ENCODE measurements at places on chromosomes 1 and 21.

DNA sequence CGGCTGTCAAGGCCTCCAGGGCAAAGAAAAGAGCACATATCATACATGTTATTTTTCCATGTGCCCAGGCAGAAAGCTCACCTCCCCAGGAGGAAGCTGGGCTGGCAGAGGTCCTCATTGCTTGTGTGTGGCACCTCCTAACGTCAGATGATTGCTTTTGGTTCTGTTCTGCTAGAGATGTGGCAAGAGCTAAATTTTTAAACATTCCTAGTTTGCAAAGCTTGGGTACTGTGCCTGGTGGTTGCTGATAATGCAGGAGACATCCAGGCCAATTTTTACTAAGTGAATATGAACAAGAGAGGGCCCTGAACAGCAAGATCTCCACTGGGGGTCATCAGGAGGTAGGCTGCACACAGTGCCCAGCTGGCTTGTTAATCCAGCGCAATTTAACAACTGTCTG, 93.9 kb downstream of the TBX19 start:
- DNase-seq: no peak

GRCh38 chr1:111559736-111560279, 56.4 kb upstream of the ADORA3 start:
- no peak for DNase-seq

DNA sequence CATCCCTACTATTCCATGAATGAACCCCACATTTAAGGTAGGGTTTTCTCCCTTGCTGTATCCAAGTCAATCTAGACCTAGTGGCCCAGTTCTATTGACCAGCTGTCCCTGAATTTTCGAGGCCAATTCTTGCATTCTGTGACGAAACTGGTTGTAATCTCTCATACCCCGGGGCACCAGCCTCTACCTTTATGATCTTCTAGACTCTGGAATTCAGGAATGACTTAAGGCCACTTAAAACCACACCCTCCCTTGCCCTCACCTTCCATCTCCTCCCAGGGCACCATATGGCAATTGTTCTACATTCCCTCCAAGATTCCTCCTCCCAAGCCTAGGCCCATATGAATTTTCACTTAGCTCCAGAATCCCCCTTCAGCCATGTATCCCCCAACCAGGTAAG, 48.9 kb downstream of the RHOU start:
- DNase-seq: no peak

DNA sequence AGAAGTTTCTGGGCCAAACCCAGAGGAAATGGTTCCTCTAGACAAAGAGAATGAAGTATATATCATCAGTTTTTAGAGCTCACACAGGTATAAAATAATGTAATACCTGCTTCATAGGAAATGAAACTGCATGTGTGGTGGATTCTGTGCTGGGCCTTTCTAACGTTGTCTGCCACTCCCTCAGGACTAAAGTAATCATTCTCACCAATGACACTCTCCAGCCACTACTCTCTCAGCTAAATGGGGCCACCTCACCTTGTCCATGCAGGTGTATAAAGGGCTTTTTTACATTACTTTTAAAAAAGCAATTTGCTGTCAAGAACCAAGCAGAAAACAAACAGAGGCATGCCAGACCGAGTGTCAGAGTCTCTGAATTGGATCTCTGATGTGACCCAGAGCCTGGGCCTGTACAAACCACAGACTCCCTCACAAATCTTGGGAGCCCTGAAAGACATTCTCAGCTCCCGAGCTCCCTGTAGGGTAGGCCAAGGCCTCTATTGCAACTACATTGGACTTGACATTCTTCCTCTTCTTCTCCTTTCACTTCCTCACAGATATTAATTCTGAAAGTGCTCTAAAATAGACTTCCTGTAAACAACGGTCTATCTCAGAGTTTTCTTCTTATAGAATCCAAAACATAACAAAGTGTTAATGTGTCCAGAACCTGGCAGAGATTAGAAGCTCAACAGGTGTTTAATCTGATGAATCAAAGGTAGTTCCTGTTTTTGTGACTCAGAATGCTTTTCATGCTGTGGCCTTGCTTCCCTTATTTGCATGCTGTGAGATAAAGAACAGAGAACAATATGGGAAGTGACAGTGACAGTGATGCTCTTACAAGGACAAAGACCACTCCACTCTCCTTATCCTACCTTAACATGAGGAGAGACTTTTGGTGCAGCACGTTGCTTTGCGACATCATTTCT, 8.6 kb downstream of the AIM2 start:
- DNase-seq: no peak

- no peak for DNase-seq
Observed at GRCh38 chr1:226702318-226702956, 36.6 kb downstream of the ITPKB start.

DNA sequence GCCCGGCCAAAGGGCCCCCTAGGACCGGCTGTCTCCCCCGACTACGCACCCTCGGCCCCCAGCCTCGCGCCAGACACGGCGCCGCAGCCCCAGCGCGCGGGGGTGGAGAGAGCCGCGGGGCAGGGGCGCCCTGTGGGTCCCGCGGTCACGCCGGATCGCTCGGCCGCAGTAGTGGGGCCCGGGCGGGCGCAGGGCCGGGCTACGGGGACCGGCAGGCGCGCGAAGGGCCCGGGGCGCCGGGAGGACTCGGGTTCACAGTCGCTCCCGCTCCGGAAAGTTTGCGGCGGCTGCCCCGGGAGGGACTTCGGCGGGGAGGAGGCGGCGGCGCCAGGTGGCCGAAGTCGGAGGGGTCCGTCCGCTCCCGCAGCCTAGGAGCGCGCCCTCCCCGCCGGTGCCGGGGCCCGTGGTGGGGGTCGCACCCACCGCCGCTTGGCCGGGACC, 7.1 kb upstream of the ZNF669 start:
- no peak for DNase-seq

DNA sequence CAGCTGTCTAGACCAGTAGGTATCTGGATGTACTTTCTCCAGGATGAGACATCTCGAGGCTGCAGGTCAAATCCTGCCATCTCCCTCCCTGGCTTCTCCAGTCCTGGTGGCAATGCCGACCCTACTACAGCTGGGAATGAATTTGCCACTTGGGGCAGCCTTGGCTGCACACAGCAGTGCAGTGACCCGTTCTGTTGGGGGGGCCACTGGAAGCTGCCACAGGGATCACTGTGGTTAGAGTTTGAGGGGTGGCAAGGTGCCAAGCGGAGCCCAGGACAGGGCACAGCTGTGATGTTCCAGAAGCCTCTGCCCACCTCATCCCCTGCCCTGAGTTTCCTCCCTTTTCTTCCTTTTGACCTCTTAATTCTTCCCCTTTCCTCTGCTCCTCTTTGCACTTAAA, 17.1 kb downstream of the COL6A2 start:
- no peak for DNase-seq

DNA sequence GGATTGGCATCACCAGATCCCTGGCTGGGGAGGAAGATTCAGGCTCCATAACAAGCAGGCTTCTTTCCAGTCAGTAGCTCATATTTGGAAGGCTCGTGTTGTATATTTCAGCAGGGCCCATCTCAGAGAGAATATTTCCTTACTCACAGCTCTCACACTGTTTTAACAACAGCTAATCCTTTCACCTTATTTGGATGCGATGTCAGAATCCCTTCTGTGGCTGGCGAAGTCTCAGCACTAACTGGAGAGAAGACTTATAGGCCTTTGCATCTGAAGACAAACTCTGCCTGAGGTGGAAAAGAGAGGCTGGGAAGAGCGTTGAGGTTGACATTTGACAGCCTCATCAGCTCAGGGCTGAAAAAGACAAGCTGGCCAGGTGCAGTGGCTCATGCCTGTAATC, 47.2 kb upstream of the CAPZB start:
- DNase-seq: no peak

- DNase-seq: no peak
Observed at GRCh38 chr1:167707942-167708341, 13.8 kb upstream of the MPZL1 start.

GRCh38 chr1:33334081-33334552, 13.2 kb upstream of the A3GALT2 start:
- no peak for DNase-seq

- peak; percentile 38 for DNase-seq
Observed at GRCh38 chr1:73998348-73998959, 199.5 kb downstream of the LRRIQ3 start.

DNA sequence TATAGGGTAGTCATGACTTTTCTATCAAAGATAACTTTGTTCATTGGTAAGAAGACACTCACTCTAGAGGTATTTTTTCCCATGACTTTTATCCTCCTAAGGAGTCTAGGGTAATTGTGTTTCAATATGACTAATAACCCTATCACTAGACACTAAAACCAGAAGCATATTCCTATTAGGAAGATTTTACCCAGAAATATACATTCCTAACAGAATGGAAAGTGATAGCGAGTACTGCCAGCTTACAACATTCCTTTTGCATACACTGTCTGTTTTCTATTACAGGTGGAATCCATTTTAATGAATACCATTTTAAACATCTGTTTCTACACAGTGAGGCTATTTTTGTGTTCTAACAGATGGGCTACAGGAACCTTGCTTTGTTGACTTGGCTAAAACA, 31.4 kb upstream of the C1orf185 start:
- peak; percentile 15 for DNase-seq

DNA sequence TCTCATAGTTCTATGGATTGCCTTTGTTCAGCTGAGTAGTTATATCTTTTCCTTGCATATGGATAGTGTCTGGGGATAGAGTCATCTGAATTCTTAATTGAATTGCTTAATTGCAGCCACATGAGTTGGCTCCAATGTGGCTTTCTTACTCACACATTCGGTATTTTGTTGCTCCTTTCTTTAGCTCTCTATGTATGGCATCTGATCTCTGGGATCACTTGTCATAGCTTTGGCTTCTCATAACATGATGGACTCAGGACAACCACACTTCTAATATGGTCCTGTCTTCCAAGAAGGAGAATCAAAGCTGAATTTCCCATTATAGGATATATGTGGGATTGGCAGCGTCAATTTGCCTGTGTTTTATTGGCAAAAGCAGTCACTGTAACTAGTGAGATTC, 716.2 kb downstream of the NCAM2 start:
- DNase-seq: no peak
